Fibroblast of villous mesenchyme (primary cell): ENCODE measurements at places on chromosomes 3 and 15. TPM values are rescaled to one million over a fixed set of nuclear protein-coding genes. Genes with fewer than 3 reads are reported as not detected.

Gene SLC9A9
- total RNA-seq: 2.9 and 3.5 TPM in 2 replicates

Gene SCN11A
- total RNA-seq: under 0.01 TPM in 2 replicates

Gene TMCO5A
- not detected in 2 replicates for total RNA-seq

Gene NMB
- total RNA-seq: 1.7 and 1.9 TPM in 2 replicates

Gene TTLL13
- under 0.01 and 0.32 TPM in 2 replicates for total RNA-seq

GRCh38 chr3:74003734-74004133, 379.0 kb upstream of the PDZRN3 start:
- DNase-seq: no peak

GRCh38 chr15:69679623-69680228, 227.1 kb downstream of the RPLP1 start:
- no peak for DNase-seq

DNA sequence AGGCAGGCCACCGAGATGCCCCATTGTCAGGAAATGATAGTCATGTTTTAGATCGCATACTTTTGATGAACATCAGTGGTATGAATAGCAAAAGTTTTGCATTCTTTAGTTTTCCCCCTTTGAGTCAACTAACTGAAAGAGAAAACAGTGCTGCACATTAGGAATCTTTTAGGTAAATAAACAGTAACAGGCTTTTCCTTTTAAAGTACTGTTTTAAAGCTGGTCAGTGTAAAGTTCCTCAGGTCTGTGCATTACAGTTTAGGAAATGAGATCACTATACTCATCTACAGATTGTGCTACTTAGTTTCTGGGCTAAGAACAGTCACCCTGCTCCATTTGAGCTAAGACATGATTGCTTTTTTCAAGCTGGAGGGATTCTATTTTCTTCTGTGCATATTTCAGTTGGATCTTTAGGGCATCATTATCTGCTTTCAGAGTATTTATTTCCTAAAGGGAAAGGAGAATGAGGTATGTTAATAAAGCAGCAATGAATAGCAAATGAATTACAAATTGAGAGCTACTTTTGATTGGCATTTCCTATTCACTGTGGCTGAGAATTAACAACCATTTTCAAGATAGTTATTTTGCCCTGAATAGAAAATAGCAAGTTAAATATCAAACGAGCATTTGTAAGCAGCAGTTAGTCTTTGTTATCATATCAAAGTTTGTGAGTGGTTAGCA, 36.5 kb downstream of the FAM98B start:
- DNase-seq: peak; percentile 21

DNA sequence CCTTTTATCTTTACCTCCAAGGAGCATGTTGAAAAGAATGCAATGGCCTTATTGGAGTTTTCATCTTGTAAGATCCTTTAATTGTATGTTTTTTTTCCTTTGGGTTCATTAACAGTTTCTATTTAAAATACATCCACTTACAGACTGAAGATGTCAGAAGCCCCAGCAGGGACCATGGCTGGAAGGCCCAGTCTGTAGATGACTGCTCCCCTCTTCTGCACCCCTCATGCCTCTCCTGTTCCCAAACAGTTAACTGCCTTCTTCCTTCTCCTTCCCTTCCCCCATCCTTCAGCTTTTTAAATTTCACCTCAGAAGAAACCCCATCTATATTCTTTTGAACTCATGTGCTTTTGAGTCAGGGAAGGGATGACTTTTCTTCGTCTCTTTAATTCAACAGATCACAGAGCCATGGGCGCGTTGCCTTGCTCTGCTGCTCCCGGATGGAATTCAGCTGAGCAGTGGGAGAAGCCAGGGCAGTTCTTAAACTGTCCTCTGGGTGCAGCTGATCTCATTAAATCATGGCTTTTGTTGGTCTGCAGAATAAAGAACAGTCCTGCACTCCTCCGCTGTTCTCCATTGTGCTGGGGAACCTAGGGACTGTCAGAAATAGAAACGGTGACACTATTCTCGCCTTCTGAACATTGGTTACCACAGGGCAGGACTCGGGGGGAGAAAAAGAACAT, 71.5 kb upstream of the EIF1B start:
- DNase-seq: peak; percentile 13

- DNase-seq: no peak
These were observed 45.0 kb downstream of the RPLP1 start for GRCh38 chr15:69497667-69498066.

DNA sequence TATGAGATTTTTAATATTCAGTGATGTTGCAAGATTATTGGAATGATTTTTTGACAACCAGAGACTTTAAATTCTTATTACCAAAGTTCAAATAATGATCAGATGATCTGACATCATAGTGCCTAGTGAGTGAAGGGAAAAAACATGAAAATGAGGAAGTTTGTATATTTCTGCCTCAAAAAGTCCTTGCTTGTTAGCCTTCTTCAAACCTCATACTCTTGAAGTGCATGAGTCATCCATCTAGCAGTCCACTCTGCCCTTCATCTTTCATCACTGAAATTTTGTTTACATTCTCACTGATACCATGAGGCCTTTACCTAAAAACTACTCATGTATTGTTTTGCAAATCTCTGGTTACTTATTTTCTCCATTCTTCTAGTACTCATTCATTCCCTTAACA, 23.9 kb upstream of the OR5H6 start:
- no peak for DNase-seq

GRCh38 chr3:99872923-99873254, 55.2 kb downstream of the CMSS1 start:
- no peak for DNase-seq

DNA sequence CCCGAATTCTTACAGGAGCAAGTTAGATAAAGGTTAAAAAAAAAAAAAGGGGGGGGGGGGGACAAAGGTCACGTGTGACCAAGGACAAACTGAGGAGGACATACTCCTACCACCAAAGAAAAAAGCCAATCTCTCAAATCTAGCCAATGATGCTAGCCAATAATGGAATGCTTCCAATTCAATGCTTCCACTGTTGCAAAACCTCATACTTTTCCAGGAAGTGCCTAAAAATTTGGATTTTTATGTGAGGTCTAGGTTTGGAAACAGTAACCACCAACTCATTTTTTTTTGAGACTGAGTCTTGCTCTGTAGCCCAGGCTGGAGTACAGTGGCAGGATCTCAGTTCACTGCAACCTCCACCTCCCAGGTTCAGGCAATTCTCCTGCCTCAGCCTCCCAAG, 11.4 kb downstream of the MSL2 start:
- DNase-seq: no peak

GRCh38 chr15:96565266-96565665, 234.8 kb downstream of the NR2F2 start:
- DNase-seq: no peak

DNA sequence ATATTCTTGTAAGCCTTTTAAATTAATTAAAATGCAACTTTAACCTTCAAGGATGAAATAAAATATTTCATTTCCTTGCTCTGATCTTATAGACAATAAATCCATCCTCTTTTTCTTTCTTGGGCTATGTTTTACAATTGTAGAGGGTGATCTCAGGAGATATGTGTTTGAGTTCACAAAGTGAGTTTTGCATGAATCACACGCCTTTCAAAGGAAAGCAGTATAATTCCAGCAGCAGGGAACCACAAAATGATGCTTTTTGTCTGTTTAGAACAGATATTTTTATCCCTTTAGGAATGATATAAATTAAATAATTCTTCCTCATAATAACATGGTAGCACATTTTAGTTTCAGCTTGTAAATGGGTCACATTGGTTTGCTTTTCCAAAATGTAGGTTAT, 191.2 kb downstream of the SEMA6D start:
- no peak for DNase-seq

- DNase-seq: no peak
These were observed 42.7 kb upstream of the ATP2B2 start for GRCh38 chr3:10547841-10548783.

DNA sequence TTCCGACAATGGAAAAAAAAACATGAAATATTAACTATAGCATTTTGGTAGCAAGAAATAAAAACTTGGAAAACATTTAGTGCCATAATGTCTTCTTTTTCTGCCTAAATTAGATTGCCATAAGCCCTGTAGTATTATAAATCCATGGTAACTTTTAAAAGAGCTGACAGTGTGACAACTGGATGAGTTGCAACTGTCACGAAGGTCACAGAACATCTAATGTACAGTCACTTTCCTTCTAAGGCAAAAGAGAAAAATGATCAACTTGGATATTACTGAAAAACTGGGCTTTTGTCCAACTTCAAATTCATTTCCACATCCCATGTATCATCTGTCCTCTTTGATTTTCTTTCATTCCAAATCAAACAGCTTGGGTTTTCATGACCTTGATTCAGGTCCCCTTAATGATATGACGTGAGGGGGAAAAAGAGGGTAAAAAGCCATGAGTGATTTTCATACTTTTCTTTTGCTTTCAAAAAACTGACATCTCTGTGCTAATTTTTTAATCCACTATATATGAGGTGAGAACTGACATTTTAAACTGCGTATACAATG, 602 bp downstream of the CPB1 start:
- no peak for DNase-seq

DNA sequence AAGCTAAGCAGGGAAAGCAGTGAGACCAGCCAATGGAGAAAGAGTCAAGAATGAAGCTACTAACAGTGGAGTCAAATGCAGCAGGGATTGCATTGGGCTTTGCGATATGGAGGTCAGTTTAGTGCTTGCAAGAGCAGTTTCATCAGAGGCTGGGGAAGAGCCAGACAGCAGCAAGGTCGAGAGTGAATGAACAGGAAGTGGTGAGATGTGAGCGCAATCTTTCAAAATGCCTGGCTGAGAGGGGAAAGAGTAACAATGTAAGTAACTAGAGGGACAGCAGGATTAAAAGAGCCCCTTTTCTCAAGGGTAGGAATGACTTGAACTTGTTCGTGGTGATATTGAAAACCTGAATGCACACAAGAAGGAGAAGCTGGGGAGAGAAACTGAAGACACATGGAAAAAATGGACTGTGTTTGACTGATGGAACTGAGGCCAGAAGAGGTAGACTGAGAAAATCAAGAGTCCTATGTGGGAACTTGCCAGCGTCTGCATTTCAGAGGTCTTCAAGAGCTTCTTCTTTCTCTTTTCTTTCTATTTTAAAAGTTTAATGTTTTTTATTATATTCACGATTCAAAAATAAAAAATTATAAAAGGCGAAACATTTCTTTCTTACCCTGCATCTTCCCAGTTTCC, 30.6 kb upstream of the GPR160 start:
- DNase-seq: peak; percentile 74

DNA sequence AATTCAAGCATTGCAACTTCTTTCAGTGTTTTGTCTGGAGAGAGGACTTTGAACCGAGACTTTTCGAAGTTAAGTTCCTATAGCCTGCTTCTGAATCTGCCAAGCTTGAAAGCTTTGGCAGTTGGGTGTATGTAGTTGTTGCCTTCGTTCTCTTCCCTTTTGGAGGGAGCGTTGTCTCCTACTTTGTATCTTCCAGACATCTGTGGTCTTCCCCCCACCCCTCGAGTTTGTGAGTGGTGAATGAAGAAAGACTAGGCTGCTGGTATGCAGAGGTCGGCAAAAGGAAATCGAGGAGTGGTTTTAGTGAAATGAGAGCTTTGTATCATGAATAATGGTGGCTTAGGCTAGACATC, 1.3 kb downstream of the CTNNB1 start:
- peak; percentile 81 for DNase-seq

DNA sequence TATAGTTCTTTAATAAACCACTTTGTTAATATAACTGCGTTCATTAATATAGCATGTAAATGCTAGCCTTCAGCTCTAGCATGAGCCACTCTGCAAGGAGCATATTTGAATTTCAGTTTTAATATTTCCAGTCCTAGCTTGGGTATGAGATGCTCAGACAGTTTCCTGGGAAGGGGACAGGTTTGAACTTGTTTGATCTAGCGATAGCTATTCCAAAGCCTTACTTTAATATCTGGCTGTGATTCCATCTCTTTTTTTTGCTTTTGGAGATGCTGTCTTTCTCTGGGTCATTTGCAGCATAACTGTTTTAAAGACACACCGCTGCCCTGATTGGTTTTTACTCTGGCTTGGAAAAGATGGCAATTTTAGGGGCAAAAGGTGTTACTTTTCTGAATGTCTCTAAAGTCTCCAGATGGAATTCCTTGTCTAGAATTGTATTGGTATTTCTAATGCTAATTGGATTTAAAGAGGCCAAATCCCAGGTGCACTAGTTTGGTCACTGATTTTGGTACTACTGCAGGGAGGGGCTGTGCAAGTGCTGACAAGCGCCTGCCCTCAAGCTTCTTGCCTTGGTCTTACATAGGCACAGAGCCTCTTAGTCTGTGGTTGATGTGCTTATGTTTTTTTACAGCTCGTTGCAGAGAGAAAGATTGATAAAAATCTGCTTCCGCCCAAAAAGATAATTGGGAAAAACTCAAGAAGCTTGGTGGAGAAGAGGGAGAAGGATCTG, 2.8 kb downstream of the NISCH start:
- no peak for DNase-seq
